ENCODE measurements at places on chromosomes 16 and 17.

DNA sequence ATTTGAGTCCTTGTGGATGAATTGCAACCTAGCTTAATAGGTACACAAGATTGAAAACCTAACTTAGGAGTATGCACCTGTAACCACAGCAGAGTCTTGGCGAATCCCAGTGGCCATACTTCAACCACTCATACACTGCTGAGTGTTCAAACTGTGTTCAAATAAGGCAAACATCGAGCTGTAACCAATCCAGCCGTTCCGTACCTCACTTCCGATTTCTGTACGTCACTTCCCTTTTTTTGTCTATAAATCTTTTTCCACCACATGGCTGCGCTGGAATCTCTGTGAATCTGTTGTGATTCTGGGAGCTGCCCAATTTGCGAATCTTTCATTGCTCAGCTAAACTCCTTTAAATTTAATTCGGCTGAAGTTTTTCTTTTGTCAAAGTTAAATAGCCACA lies 190.6 kb downstream of the MAF start:
- DNase-seq: no peak

DNA sequence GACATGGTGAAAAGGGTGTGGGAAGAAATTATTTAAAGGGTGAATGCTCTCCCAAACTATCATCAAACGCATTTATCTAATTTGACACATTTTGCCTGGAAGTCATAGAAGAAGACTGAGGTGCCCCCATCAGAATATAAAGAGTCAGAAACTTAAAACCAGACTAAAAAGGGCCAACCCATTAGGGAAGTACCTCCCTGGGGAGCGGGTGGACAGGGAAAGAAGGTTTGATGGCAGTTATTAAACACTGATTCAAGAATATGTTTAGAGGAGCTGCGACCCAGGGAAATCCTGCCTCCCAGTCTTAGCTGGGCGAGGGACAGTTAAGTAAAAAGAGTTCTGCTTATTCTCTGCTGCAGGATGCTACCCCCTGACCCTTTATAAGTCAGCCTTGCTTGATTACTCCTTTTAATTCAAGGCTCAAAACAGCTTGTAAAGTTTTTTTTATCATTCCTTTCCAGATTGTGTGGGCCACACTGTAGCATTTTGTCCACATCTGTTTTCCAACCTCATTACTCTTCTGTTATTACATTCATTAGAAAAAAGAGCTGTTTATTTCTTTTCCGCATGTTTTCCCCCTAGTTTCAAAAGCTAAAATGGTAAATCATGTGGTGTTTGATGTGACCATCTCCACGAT lies 138.5 kb upstream of the TBX2 start:
- no peak for DNase-seq

DNA sequence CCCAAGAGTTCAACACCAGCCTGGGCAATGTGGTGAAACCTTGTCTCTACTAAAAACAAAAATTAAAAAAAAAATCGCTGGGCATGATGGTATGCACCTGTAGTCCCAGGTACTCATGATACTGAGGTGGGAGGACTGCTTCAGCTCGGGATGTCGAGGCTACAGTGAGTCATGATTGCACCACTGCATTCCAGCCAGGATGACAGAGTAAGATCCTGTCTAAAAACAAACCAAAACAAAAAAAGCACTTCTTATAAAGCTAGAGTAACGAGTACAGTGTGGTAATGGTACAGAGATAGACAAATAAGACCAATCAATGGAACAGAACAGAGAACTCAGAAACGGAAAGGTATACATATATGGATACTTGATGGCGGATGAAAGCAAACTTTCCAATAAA lies 4.4 kb downstream of the NSMCE1 start:
- no peak for DNase-seq

GRCh38 chr16:65619606-65620005 lies 497.7 kb upstream of the CDH11 start:
- DNase-seq: no peak

DNA sequence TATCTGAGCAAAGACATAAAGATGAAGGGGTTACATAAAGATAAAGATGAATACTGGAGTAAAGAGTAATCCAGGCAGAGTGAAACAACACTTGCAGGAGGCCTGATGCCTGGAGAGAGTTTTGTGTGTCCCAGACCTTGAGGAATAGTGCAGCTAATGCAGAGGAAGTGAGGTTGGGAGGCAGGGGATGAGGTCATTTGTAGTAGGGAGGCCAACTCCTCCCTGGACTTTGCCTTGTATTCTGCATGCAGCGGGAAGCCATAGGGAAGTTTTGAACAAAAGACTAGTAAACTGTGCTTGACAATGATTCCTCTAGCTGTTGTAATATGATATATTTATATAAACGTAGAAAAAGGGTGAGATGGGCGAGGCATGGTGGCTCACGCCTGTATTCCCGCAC lies 356.6 kb downstream of the KCNJ2 start:
- no peak for DNase-seq

GRCh38 chr16:23943604-23944003 lies 107.8 kb downstream of the PRKCB start:
- DNase-seq: no peak

DNA sequence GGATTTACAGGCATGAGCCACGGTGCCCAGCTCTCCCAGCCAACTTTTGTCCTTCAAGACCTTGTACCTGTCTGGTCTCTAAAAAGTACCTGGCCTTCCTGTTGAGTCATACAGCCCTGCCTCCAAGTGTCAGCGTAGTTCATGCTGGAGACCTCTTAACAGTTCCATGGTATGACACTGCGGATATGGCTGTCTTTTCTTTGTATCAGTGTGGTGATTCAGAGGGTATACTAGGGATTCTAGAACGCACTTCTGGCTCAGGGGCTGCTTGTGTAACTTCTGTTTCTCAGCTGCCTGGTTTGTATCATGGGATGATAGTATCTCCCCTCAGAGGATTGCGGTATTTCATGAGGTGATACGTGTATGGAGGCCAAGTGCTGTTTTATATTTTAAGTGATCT lies 2.0 kb upstream of the TMEM11 start:
- no peak for DNase-seq

DNA sequence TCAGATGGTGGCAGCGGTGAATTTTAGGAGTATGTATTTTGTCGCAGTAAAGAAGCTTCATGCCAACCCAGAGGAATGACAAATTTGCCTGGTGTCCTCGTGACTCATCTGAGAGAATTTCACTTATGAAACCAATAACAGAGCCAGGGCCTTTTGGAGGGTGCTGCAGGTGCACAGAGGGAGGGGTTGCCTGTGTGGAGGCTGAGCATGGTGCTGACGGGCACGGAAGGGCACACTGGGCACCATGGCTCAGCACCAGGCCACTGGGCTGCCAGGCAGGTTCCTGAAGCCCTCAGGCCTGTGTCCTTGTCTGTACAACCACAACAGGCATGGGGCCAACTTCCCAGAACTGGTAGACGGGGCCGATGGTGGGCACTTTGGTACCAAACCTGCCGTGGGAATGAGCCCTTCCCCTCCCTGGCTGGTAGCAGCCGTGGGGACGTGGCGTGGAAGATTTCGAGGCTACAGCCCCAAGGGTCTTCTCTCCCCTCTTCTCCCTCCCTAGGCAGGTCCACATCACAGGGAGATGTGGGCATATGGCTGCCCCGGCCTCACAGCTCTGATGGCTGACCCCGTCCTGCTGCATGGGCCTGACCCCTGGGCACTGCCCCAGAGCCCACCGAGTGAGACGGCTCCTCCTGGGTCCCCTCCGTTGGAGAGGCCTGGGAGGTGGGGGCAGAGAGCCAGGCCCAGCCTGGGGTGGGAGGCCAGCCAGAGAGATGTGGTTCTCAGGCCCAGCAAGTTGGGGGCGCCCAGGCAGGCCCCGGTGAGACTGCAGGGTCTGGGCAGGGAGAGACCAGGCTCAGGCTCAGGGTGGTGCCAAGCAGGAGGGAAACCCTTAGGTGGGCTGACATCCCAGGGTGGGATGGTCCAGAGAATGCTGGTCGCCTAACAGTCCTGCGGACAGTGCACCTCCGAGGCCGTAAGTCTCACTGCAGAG lies 30.2 kb upstream of the ZNF469 start:
- DNase-seq: no peak

GRCh38 chr17:41396996-41397660 lies at the start of gene KRT31:
TSS of gene KRT31 (minus strand) at chr17:41397608. CDS start at chr17:41397539, 69 bp downstream.
- DNase-seq: no peak

- no peak for DNase-seq
Measured at GRCh38 chr16:85421338-85422195, 191.6 kb upstream of the GSE1 start.

DNA sequence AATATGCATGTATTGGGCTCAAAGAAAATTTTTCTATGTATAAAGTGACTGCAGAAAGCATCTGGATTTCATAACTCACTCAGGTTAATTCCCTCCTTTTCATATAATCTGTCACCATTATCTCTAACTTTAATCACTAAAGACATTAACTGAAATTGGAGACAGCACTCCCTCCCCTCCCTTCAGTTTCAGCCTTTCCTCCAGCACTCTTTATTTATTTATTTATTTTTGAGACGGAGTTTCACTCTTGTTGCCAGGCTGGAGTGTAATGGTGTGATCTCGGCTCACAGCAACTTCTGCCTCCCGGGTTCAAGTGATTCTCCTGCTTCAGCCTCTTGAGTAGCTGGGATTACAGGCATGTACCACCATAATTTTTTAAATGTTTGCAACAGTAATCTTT lies 43.1 kb downstream of the CDH8 start:
- DNase-seq: no peak

DNA sequence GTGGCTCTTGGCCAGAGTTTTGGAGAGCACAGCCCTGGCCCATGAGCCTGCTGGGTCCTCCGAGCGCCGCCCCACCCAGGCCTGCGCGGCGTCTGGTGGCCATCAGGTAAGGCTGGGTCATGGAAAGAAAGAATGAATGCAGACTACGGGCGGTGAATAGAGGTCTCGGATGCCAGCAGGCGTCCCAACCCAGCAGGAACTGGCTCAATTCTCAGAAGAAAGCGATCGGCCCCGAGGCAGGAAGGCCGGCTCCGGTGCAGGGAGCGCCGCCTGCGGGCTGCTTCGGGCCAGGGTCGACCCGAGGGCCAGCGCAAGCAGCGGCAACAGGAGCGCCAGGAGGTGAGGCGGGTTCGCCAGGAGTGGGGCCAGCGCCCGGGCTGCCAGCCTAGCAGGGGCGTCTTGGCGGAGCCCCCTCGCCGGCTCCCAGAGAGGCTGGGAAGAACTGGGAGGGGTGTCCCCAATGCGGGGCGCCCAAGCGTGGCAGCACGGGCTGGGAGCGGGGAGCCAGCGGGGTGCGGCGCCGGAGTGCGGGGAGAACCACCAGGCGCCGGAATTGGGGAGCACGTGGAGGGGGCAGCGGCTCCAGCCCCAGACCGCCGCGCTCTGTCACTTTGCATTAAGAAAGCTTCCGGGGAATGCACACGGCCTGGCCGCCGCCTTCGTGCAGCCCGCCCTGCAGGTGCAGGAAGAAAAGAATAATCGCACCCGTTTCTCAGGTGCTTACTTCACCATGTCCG lies 7.1 kb upstream of the TMC5 start:
- DNase-seq: no peak

DNA sequence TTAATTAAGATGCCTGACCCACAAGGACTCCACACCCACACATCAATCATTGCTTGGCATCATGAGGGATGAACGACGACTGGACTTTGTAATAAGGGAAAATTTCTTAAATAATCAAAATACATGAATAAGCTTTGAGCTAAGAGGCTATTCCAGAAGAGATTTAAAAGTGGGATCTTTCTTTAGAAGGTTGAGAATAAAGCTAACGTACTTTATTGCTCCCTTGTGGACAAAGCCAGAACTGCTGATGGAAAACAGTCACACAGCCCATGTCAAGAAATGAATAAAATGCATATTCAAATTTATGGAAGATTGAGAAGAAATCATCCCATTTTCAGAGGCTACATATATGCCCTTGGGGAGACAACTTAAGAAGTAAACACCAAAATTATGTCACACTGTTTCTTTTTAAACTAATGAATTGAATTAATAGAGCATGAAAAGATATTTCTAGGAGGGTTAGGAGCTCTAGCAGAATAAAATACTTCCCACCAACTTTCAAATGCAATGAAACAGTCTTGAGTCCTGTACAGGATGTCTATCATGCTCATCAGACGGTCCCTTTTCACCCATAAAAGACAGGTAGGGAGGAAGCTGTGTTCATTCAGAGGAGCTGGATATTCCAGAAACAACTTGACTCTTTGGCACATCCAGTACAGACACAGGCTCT lies 60.2 kb upstream of the PHOSPHO1 start:
- DNase-seq: no peak

- no peak for DNase-seq
Measured at GRCh38 chr16:6265968-6266367, 1066.7 kb upstream of the RBFOX1 start.

- no peak for DNase-seq
Measured at GRCh38 chr16:66188917-66189725, 177.4 kb upstream of the CDH5 start.

GRCh38 chr17:57499648-57500049 lies 243.3 kb downstream of the MSI2 start:
- no peak for DNase-seq

DNA sequence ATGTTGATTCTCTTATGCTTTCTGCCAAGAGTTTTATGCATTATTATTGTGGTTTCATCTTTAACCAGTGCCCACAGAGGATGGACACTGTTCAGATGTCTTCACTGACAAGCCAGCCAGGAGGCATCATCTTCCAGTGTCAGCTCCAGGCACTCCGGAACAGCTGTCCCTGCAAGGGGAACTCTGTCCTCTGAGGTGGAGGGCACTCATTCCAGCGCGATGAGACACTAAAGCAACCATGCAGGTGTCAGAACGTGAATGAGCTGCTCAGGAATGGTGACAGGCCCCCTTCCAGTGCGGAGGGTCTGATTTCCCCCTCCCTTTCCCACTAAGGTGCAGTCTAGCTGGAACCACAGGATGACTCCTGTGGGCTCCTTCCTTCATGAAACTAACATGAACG lies 117.5 kb downstream of the NOG start:
- no peak for DNase-seq

- DNase-seq: no peak
Measured at GRCh38 chr16:68479271-68479670, 31.0 kb upstream of the SMPD3 start.

- DNase-seq: no peak
Measured at GRCh38 chr17:81391293-81391935, 3.8 kb upstream of the BAHCC1 start.

DNA sequence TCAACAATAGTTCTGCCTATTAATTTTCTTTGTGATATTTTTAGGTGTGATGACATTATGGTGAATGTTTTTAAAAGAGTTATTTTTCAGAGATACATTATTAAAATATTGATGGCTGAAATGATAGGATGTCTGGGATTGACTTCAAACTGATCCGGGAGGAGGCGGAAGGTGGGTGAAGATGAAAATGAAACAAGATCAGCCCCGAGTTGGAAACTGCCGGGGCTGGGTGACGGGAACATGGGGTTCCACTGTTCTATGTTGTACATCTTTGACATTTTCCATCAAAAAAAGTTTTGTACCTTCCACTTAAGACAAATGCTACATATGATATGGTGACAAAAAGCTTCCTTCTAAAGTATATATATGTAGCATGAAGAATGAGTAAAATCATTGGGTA lies 336.9 kb downstream of the XYLT1 start:
- DNase-seq: no peak

Data from activated CD4-positive, alpha-beta T cell treated with anti-CD3 and anti-CD28 coated beads, Interleukin-2, amount 50 U/mL, for 4 hours (primary cell).